Kidney epithelial cell (primary cell): ENCODE measurements at places on chromosomes 3 and 15. TPM values are rescaled to one million over a fixed set of nuclear protein-coding genes. Genes with fewer than 3 reads are reported as not detected.

- DNase-seq, result no peak
These were observed 184.8 kb upstream of the CHL1 start for GRCh38 chr3:11734-12133.

GRCh38 chr3:140760324-140761075 lies 82.6 kb downstream of the TRIM42 start:
- no peak for DNase-seq

Gene CHRM5
- not detected in 2 replicates for total RNA-seq

- peak; percentile 25 for DNase-seq
These were observed 210.3 kb upstream of the CNTN6 start for GRCh38 chr3:882533-882932.

Gene WNT7A
- total RNA-seq, result 14.4 and 17.1 TPM in 2 replicates

Gene ZDHHC19
- total RNA-seq, result not detected in 2 replicates

Gene LAMB2
- total RNA-seq, result 197 and 262 TPM in 2 replicates

GRCh38 chr3:125165189-125165947 lies 47.2 kb downstream of the SLC12A8 start:
- DNase-seq, result no peak

Gene GP9
- not detected in 2 replicates for total RNA-seq

- no peak for DNase-seq
These were observed 390.0 kb upstream of the NR2F2 start for GRCh38 chr15:95940431-95940985.

- DNase-seq, result no peak
These were observed 47.5 kb upstream of the FSIP1 start for GRCh38 chr15:39830166-39830565.

- no peak for DNase-seq
These were observed 10.3 kb downstream of the PKM start for GRCh38 chr15:72220687-72221086.
